ENCODE measurements at places on chromosomes 7 and 10. TPM values are rescaled to one million over a fixed set of nuclear protein-coding genes. Genes with fewer than 3 reads are reported as not detected.

Gene ZNF239
- total RNA-seq = 2.6 TPM

DNA sequence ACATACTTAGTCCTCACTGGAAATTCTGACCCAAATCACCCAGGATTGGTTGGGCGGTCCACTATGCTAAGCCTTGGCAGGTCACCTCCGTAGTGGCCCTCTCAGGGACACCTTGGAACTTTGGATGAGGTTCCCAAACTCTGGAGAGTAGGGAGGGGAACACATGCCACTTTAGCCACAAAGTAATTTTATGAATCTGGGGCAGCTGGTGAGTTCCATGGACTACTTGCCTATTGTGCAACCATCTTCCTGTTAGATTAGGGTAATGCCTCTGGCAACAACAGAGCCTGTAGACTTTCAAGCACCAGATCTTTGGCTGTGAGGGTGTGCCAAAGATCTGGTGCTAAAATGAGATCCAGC lies 77.7 kb downstream of the ITGB8 start:
- DNase-seq = no peak

Gene C10orf67
- total RNA-seq = 0.39 TPM

DNA sequence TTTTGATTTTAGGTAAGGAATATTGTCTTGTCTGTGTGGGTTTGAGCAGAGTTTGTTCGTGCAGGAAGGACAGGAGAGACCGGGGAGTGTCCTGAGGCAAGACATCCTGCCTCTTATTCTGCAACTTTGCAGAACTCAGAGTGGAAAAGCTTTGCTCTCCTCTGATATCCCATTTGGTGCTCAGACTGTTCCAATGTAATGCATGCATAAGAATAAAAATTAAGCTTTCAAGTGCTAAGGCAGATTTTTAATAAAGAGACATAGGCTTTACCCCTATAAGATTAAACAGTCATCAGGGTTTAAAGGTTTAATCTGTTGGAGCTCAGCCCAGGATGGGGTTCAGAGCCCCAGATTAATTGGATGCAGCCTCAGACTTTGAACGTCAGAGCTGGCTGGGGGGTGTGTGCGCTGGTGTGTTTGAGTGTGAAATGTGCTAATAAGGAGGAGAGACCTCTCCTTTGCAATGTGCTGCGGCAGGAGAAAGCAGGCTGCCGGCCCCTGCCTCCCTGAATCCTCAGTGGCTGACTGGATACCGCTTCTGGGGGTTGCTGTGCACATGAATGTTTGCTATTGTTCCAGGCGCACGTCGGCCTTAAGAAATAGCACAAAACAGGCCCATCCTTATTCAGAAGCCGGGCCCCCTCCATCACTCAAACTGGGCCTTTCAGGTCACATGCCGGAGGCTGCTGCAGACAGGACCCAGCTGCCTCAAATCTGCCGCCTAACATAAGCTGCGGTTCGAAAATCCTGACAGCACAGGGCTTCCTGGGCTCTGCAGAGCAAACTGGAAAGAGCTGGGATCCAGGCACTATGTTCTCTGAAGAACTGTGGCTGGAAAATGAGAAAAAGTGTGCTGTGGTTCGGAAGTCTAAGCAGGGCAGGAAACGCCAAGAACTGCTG lies 84.1 kb upstream of the PRR15 start:
- DNase-seq = no peak

Gene COBL
- not detected for total RNA-seq

DNA sequence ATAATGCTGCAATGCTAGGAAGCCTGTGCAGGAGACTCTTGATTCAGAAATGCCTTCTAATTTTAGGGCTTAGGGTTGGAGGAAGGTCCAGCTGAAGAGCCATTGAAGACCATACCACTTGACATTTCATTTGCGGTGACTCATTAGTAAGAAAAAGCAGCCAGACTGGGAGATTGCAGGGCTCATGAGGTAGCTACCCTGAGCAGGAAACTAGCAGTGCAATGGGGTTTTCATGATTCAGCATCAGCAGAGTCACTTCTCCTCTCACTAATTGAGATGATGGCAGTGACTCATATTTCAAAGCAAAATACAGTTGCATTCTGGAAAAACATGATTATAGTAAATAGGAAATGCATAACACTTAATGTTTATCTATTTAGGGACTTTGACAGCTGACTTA lies 434.1 kb downstream of the DNAJB9 start:
- no peak for DNase-seq

DNA sequence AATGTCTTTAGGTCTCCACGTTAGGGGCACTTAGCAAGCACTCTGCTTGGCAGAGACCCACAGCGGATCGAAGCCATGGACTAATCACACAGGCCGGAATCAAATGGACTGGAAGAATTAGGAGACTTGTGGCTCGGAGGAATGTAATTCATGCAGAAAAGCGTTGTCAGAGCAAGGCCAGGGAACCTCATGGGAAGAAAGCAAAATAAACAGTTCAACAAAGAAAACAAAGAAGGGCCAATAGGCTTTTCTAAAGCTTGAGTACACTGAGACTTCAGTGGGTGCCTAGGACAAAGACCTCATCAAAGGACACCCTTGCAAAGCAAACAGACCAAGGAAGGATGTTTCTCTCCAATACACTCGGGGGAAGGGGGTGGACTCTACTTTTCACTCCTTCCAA lies 171.1 kb downstream of the GLI3 start:
- no peak for DNase-seq

DNA sequence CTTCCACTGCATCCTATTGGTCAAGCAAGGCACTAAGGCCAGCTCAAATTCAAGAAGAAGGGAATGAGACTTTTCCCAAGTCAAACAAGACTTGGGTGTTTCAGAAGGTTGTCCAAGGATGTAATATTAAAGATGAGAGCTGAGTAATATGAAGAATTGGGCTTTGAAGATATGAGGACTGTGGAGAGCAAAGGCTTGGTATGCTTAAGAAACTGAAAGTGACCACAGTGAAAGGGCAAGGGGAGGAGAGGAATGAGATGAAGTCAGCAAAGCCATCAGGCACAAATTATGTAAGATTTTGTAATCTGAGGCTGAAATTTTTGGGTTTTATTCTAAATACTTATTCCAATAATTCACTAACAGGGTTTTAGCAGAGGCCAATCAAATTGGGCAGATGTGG lies 38.6 kb upstream of the NPY start:
- DNase-seq = no peak

- no peak for DNase-seq
Measured at GRCh38 chr7:81506609-81507008, 263.2 kb downstream of the HGF start.

DNA sequence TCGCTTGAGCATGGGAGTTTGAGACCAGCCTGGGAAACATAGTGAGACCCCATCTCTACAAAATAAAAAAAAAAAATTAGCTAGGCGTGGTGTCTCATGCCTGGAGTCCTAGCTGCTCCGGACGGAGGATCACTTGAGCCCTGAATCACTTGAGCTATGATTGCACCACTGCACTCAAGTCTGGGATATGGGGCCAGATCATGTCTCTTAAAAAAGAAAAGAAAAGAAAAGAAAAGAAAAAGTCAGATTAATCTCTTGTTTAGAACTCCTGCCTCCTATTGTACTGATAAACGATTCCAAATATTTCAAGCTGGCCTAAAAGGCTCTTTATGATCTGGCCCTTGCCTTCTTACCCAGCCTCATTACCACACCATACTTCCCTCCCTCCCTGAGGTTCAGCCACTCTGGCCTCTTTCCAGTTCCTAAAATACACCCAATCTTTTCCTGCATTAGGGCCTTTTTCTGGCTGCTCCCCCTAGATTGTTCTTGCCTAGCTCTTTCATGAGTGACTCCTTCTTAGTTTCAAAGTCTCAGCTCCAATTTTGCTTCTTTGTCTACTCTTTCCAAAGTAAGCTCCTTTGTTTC lies 41.7 kb downstream of the VCL start:
- DNase-seq = no peak

Gene GBX1
- total RNA-seq = not detected

- DNase-seq = no peak
Measured at GRCh38 chr10:110764378-110764777, 107.3 kb upstream of the PDCD4 start.

Gene TPST1
- total RNA-seq = 2.3 TPM

Gene PBLD
- 2.7 TPM for total RNA-seq

Gene SAMD8
- total RNA-seq = 28.6 TPM

Gene ITGB8
- total RNA-seq = not detected

Gene NPY4R2
- not detected for total RNA-seq

DNA sequence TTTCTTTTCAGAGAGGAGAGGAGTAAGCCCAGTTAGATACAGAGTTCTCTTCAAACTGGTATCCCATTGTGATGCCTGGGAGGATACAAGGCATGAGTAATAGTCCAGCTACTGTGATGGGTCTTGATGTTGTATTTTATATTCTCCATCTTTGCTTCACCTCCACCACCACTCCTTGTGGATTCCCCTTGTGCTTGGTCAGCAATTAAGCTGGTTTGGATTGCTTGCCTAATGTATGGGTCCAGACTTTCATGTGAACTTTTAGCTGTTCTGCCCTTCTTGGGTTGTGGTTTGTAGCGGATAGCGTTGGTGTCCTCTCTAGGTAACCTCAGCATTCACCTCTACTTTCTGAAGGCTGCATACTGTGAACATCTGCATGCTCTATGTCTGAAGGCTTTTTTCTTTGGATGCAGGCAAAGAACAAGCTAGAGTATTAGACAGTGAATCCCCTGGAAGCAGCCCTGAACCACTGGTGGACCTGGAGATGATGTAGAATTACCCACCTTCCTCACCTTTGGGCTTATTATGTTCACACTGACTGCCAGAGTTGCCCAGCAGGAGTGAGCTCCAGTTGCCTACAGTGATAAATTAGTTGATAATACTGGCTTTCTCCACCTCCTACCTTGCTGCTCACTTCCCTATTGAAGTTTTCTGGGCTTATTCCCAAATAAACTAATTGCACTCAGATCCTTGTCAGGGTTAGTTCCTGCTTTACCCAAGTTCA lies 126.5 kb upstream of the MTPN start:
- no peak for DNase-seq

Gene PDK4
- not detected for total RNA-seq

Gene ACBD7
- total RNA-seq = 2.5 TPM

Gene VWDE
- total RNA-seq = 2.7 TPM

Gene SFRP4
- total RNA-seq = not detected

- DNase-seq = no peak
Measured at GRCh38 chr10:61987537-61987936, 86.0 kb downstream of the ARID5B start.

DNA sequence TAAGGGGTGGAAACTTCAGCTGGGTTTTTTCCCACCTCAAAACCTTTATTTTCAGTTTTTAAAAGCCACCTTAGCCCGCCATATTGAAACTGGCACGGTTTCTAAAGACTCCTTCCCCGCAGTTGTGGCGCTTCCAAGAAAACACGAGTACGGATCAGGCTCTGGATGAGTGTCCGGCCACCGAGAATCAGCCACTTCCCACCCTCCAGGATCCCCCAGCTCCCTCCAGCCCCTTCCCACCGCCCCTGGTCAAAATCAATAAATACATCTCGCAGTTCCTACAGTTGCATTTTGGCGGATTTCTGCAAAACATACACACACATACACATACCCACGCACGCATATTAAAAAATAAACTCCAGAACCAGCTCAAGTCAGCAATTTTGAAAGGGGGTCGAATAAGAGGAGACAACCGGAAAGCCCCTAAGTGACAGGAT lies 1.1 kb downstream of the SFMBT2 start:
- peak; percentile 21 for DNase-seq

GRCh38 chr7:37110660-37111424 lies 337.8 kb downstream of the ELMO1 start:
- DNase-seq = no peak

DNA sequence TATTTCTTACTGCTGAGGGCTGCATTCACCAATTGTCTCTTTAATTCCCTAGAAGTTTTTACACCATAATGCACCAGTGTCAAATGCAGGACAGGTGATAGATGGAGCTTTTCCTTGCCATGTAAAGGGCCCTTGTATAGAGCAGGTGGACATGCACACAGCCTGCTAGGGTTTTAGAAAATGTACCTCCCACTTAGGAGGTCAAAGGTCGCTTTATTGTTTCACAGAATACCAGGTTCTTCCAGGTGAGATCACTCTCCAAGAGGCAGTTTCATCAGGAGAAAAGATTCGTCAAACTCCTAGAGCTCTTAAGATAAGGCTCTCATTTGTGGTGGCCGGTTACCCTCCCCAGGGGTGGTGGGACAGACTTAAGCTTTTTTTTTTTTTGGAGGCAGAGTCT lies 215.8 kb downstream of the PHTF2 start:
- DNase-seq = no peak

DNA sequence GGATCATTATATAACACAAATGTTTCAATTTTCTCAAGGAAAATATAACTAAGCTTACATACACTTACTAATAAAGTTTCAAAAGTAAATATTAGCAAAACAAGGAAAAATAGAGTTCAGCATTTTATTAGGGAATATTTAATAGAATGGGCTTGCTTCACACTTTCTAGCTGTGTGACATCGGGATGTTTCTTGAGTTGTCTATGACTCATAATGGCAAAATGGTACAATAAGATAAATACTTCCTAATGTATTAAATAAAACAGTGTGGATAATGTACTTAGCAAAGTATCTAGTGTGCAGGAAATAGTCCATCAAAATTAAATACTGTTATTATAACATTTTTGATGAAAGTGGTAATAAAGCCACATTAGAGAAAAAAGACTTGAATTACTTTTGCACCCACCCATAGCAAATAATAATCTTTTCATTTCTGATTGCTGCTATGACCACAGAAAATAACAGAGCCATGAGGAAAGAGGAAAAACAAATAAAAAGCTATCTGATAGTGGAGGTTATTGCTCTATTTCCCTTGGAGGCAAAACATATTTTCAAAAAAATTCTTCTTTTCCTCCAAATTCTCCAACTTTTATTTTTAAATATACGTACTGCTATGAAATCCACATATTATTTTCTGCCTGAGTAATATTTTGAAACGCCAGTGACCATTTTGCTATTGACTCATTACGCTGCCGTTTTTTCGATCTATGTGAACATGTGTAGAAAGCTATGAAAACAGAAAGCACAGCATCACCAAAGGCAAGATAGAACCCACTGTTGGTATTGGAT lies 272.9 kb upstream of the KLF6 start:
- DNase-seq = no peak

Gene NPFFR1
- total RNA-seq = not detected

GRCh38 chr10:125147971-125148439 lies 12.4 kb downstream of the CTBP2 start:
- DNase-seq = no peak
